ENCODE measurements at places on chromosomes 2 and 18.

GRCh38 chr18:10460414-10461018 is 6.1 kb downstream of the APCDD1 start:
- DNase-seq: no peak

- DNase-seq: peak; percentile 23
Measured at GRCh38 chr2:135820003-135820618, 16.9 kb downstream of the LCT start.

DNA sequence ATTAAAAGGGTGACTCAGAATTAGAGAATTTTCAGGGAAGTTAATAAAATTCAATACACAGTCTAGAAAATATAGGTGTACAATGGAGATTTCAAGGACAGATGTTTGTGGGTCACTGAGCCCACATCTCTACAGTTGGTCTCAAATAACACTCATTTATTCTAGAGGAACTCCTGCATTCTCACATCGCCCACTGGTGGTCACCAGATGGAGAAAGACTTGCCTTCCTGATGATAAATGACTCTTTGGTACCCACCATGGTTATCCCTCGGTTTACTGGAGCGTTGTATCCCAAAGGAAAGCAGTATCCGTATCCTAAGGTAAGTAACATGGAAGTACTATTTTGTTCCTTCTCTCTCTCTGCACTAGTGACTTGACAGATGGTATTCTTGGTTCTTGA is 1297.1 kb downstream of the DPP10 start:
- DNase-seq: no peak

DNA sequence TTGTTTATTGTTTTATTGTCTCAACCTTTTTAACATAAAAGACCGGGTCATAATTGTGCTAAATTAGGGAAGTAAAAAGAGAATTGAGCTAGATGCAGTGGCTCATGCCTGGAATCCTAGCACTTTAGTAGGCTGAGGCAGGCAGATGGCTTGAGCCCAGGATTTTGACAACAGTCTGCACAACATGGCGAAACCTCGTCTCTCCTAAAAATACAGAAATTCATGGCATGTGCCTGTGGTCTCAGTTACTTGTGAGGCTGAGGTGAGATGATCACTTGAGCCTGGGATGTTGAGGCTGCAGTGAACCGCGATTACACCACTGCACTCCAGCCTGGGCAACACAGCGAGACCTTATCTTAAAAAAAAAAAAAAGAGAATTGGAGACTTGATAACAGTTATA is 104.2 kb upstream of the TTC27 start:
- no peak for DNase-seq

- no peak for DNase-seq
Measured at GRCh38 chr2:236939721-236940231, 145.9 kb upstream of the COPS8 start.

- no peak for DNase-seq
Measured at GRCh38 chr18:76953156-76953555, 130.8 kb downstream of the ZNF236 start.

DNA sequence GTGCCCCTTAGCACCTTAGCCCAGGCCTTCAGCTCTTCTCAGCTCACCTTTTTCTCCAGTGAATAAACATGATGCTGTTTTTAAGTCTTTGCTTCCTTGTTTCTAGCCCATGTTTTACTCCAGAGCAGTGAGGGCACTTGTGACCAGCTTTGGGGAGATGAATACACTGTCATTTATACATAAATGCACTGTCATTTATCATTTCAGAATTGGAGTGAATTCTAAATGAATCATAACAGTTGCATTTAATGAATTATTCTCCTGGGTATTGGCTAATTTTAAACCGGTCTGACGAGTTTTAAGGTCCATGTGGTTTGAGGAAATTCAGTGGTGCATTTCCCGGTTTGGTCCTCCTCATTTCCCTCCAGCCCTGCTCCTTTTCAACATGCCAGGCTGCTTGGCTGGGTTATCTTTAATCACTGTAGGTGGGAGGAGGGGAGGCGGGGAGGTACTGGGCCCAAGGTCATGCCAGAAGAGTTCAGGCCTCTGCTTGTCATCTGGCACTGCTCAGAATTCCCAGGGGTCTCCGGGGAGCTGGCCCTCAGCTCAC is 23.9 kb downstream of the PRKCE start:
- no peak for DNase-seq

GRCh38 chr2:64861452-64862397 is 127.5 kb upstream of the SLC1A4 start:
- no peak for DNase-seq

DNA sequence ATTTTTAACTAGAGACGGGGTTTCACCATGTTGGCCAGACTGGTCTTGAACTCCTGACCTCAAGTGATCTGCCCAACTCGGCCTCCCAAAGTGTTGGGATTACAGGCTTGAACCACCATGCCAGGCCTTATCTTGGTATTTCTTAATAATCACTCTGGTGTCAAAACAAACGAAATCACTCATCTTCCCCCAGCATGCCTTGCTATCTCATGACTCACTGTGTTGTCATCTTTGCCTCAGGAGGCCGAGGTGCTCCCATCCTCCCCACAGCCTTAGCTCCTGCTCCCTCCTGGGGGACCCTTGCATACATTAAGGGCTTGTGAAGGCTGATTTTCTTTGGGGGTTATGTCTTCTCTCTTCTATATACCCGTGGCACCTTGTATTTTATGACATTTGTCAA is 250.1 kb upstream of the DPP10 start:
- DNase-seq: no peak

- DNase-seq: no peak
Measured at GRCh38 chr18:50812834-50813233, 7.0 kb downstream of the MRO start.

- peak; percentile 28 for DNase-seq
Measured at GRCh38 chr2:72198532-72199241, 51.0 kb upstream of the CYP26B1 start.

GRCh38 chr2:111694700-111695101 is 189.3 kb downstream of the ANAPC1 start:
- no peak for DNase-seq

DNA sequence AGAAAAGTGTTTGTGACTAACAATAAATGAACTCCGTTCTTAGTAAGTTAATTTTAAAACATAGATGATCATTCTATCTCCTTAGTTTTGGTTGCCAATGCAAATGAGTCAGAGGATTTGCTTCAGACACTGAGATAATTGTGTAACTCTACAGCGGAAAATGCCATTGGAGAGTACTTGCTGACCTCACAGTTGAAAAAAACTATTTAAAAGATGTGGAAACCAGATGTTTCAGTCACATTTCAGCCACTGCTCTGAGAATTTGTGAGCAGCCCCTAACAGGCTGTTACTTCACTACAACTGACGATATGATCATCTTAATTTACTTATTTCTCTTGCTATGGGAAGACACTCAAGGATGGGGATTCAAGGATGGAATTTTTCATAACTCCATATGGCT is at the start of gene TNFAIP6:
Gene TNFAIP6, plus strand, starts transcription at position 234 of the 400 bp plus-strand sequence. Its CDS starts 75 bp downstream, at position 309.
- DNase-seq: peak; percentile 84

GRCh38 chr2:217941886-217942728 is 60.7 kb downstream of the TNS1 start:
- DNase-seq: no peak

GRCh38 chr2:231339316-231339715 is 56.2 kb upstream of the B3GNT7 start:
- peak; percentile 8 for DNase-seq

GRCh38 chr2:228763379-228763981 is 507.6 kb downstream of the PID1 start:
- DNase-seq: no peak

- no peak for DNase-seq
Measured at GRCh38 chr2:168178520-168179324, 68.7 kb downstream of the STK39 start.

GRCh38 chr18:21798126-21798525 is 57.5 kb downstream of the MIB1 start:
- DNase-seq: no peak

- peak; percentile 40 for DNase-seq
Measured at GRCh38 chr2:26970928-26971627, 641 bp downstream of the MAPRE3 start.

GRCh38 chr2:182142062-182142461 is 156.4 kb downstream of the PPP1R1C start:
- no peak for DNase-seq

DNA sequence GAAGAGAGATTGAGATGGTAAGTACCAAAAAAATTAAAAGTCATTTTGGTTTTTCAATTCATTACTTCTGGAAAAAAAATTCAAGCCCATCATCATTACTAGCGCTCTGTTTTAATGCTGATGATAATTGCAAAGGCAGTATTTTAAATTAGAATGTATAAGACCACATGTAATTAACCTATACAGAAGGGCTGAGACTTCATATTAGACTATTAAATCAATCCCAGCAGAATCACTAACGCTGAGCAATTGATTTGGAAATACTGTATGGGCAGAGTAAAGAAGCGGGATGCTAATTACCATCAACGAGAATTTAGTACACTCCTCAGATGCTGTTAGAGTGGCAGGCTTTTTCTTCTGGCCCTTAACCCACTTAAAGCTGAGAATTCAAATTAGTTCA is 165.0 kb downstream of the SLC4A3 start:
- DNase-seq: no peak

- peak; percentile 20 for DNase-seq
Measured at GRCh38 chr18:36066686-36067054, 689 bp downstream of the RPRD1A start.

DNA sequence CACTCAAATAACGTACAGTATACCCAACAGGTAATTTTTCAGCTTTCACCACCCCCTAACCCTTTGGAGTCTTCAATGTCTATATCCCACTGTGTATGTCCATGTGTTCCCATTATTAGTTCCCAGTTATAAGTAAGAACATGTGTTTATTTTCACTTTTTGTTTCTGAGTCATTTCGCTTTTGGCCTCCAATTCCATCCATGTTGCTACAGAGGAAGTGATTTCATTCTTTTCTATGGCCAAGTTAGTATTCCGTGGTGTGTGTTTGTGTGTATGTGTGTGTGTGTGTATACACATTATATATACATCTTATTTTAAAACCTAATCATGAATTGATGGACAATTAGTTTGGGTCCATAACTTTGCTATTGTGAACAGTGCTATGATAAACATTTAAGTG is 464.4 kb downstream of the CMPK2 start:
- no peak for DNase-seq
